Mammary epithelial cell (primary cell): ENCODE measurements at places on chromosomes 7 and 10. TPM values are rescaled to one million over a fixed set of nuclear protein-coding genes. Genes with fewer than 3 reads are reported as not detected.

DNA sequence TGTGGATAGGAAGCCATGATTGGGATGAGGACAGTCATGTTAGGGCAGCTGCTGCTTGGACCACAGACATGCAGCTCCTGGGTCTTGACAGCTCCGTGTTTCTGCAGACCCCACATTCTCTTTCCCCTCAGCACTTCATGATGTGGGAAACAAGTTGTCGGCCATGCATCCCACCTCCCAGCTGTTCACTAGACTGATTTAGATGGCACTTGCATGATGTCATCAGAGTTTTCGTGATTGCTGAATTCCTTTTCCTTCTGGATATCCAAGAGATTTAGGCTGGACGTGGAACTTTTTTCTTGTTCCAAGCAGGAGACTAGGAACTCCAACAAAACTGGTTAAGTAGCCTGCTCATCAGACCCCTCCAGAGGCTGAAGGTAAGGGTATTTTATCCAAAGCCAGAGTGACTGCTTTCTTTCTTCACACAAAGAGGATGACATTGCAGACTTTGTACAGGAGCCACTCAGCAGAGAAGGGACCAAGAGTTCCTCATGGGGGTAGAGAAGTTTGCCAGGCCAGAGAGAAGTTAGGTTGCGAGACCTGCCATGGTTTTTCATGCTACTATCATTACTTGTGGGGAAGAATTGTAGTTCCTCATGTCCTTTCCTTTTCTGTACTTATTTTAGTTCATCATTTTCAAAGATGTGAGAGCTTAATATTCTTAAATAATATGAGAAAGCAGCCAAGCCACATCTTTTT, 117.7 kb upstream of the GJD4 start:
- DNase-seq: no peak

GRCh38 chr10:104893701-104894100, 252.6 kb downstream of the SORCS3 start:
- no peak for DNase-seq

GRCh38 chr10:77514870-77515269, 122.7 kb downstream of the KCNMA1 start:
- DNase-seq: no peak

DNA sequence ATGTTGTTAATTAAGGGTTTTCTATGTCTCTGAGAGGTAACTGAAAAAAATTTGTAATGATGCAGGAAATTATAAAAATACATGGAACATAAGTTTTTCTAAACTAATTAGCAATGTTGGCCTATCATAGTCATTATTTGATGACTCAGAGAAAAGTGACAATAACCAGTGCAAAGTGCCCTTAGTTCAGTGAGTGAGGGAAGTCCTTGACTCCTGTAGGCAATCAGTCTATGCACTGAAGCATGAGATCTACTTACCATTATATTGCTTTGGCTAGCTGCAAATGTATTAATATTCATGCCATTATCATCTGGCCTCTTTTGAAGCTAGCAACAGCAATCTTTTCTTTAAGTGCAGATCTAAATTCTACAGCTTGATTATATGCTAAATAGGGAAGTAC, 40.6 kb downstream of the CCDC172 start:
- DNase-seq: no peak

DNA sequence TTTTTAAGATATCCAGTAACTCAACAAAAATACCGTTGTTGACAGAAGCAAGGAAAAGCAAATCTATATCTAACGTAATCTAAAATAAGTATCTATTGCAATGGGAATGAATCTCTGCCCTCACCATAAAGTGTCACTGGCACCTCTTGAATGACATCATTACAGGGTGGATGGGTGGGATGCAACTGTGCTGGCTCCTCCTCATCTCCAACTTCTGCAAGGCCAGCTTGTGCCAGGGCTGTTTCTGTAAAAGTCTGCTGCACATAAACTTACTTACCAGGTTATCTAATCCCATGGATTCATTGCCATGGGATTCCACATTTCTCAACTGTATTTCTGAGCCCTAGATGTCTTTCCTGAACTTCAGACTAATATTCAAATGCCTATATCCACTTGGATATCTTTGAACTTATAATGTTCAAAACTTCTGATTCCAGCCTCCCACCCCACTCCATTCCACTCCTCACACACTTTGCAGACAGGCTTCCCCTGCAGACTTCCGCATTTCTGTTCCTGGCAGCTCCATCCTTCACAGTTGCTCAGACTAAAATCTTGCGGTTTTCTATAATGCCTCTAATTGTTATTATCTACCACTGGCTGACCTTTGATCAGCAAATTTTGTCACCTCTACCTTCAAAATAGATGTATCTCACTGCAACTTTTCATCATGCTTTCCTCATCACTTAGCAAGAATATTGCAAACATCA, 10.7 kb downstream of the FGL2 start:
- no peak for DNase-seq

- no peak for DNase-seq
Observed at GRCh38 chr10:128297709-128298378, 171.6 kb upstream of the MKI67 start.

DNA sequence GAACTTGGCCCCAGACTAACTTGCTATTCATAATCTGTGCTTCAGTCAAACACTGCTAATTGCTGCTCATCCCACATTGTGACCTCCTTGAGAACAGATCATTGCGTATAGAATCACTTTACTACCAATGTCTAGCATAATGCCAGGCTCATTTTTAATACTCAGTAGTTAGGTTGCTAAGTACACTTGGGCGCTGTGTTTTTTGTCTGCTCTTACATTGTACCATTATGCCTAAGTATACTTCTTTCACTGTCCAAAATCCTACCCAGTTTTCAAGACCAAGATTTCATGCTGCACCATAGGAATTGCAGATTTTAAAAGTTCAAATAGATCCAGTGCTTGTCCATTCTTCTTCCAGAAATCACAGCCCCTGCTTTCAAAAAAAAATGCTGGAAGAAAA, 32.8 kb upstream of the TMEM106B start:
- DNase-seq: no peak

The PPP1R17 gene
- polyA plus RNA-seq: not detected

The TDRD1 gene
- polyA plus RNA-seq: not detected

The MUC3A gene
- polyA plus RNA-seq: 0.51 TPM
